ENCODE measurements at places on chromosomes 16 and 17.

DNA sequence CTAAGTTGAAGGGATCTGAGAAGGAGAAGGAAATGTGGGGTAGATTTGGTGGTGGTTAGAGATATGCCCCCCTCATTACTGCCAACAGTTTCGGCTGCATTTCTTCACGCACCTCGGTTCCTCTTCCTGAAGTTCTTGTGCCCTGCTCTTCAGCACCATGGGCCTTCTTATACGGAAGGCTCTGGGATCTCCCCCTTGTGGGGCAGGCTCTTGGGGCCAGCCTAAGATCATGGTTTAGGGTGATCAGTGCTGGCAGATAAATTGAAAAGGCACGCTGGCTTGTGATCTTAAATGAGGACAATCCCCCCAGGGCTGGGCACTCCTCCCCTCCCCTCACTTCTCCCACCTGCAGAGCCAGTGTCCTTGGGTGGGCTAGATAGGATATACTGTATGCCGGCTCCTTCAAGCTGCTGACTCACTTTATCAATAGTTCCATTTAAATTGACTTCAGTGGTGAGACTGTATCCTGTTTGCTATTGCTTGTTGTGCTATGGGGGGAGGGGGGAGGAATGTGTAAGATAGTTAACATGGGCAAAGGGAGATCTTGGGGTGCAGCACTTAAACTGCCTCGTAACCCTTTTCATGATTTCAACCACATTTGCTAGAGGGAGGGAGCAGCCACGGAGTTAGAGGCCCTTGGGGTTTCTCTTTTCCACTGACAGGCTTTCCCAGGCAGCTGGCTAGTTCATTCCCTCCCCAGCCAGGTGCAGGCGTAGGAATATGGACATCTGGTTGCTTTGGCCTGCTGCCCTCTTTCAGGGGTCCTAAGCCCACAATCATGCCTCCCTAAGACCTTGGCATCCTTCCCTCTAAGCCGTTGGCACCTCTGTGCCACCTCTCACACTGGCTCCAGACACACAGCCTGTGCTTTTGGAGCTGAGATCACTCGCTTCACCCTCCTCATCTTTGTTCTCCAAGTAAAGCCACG lies 28.3 kb downstream of the STH start:
- H3K36me3 ChIP-seq: peaks cover 55% of the 10 kb centered on the region
- no peak for DNase-seq
- peak overlapping the region; percentile 88 for H3K27ac ChIP-seq
- H3K4me3 ChIP-seq: no peak overlapping the region
- peaks cover 35% of the 10 kb centered on the region for H3K4me1 ChIP-seq

GRCh38 chr17:35486920-35487732 lies 38.6 kb upstream of the SLFN13 start:
- H3K36me3 ChIP-seq: no peaks in the 10 kb centered on the region
- H3K4me1 ChIP-seq: no peaks in the 10 kb centered on the region
- H3K4me3 ChIP-seq: peak overlapping the region; percentile 42
- peaks cover 100% of the 10 kb centered on the region for H3K27me3 ChIP-seq

DNA sequence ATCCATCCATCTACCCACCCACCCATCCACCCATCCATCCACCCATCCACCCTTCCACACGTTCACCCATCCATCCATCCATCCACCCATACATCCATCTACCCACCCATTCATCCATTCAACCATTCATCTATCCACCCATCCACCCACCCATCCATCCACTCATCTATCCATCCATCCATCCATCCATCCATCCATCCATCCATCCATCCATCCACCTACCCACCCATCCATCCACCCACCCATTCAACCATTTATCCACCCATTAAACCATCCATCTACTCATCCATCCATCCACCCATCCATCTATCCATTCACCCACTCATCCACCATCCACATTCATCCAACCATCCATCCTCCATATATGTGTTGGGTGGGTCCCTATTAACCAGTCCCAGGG lies 26.2 kb upstream of the RPTOR start:
- DNase-seq: no peak
- H3K27me3 ChIP-seq: peaks cover 38% of the 10 kb centered on the region
- H3K4me1 ChIP-seq: peaks cover 54% of the 10 kb centered on the region
- no peaks in the 10 kb centered on the region for H3K36me3 ChIP-seq
- no peak overlapping the region for H3K4me3 ChIP-seq

DNA sequence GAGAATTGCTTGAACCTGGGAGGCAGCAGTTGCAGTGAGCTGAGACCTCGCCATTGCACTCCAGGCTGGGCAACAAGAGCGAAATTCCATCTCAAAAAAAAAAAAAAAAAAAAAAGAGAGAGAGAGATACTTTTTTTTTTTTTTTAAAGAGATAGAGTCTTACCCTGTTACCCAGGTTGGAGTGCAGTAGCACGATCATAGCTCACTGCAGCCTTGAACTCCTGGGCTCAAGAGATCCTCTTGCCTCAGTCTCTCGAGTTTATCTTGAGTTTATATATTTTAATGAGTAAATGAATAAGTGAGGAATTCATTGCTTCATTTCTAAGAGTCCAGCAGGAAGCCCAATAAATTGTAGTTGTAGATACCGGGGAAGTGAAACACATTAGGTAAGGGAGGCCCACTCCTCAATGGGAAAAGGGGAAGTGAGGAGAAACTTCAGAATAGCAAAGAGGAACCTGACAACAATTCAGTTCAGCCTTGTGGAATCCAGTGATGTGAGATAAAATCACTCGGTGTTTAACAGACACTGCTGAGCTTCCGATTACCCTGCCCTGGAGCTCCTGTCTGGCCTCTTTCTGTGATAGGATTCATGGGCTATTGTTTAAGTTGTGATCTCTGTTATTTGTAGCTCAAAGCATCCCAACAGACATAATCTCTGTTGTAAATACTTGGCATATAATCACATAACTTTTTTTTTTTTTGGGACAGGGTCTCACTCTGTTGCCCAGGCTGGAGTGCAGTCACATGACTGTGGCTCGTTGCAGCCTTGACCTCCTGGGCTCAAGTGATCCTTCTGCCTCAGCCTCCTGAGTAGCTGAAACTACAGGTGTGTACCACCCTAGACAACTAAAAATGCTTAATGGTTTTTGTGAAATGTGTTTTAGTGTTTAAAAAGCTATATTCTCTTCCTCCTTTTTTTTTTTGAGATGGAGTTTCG lies 15.8 kb upstream of the ITGAM start:
- H3K27me3 ChIP-seq: peaks cover 30% of the 10 kb centered on the region
- H3K4me3 ChIP-seq: no peak overlapping the region
- DNase-seq: no peak
- peaks cover 3% of the 10 kb centered on the region for H3K4me1 ChIP-seq
- no peaks in the 10 kb centered on the region for H3K36me3 ChIP-seq

DNA sequence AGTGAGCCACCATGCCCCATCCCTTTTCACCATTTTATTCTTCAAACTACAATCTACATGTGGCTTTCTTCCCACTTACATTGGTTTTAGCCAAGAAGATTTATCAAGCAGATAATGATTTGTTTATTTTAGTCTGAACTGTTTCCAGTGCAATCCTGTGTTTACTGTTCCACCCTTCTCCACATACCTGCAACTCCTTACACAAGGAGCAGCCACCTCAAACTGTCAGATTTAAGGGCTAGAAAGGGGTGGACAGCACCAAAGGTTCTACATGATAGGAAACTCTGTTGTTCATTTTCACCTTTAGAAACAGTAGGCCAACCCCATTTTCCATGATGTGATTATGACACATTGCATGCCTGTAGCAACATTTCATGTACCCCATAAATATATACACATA lies 1.9 kb downstream of the RUNDC1 start:
- H3K27ac ChIP-seq: peak overlapping the region; percentile 54
- no peak for DNase-seq
- H3K27me3 ChIP-seq: no peaks in the 10 kb centered on the region
- H3K4me3 ChIP-seq: peak overlapping the region; percentile 98
- peaks cover 35% of the 10 kb centered on the region for H3K4me1 ChIP-seq

- peaks cover 6% of the 10 kb centered on the region for H3K4me1 ChIP-seq
- no peak for DNase-seq
- no peak overlapping the region for H3K27ac ChIP-seq
- H3K36me3 ChIP-seq: peaks cover 12% of the 10 kb centered on the region
These were observed 126.1 kb downstream of the PITPNC1 start for GRCh38 chr17:67503184-67503583.

- DNase-seq: no peak
- H3K4me3 ChIP-seq: no peak overlapping the region
- no peaks in the 10 kb centered on the region for H3K27me3 ChIP-seq
These were observed 8.3 kb downstream of the HAGH start for GRCh38 chr16:1818204-1818872.

- peaks cover 6% of the 10 kb centered on the region for H3K36me3 ChIP-seq
- peak overlapping the region; percentile 40 for H3K27ac ChIP-seq
- H3K27me3 ChIP-seq: peaks cover 5% of the 10 kb centered on the region
- H3K4me3 ChIP-seq: no peak overlapping the region
- no peak for DNase-seq
These were observed 5.1 kb upstream of the DDX19A start for GRCh38 chr16:70341600-70341999.

- DNase-seq: peak; percentile 73
- H3K27ac ChIP-seq: no peak overlapping the region
- no peaks in the 10 kb centered on the region for H3K36me3 ChIP-seq
- peak overlapping the region; percentile 85 for H3K4me3 ChIP-seq
These were observed 2.4 kb upstream of the TBX2 start for GRCh38 chr17:61397086-61397842.

DNA sequence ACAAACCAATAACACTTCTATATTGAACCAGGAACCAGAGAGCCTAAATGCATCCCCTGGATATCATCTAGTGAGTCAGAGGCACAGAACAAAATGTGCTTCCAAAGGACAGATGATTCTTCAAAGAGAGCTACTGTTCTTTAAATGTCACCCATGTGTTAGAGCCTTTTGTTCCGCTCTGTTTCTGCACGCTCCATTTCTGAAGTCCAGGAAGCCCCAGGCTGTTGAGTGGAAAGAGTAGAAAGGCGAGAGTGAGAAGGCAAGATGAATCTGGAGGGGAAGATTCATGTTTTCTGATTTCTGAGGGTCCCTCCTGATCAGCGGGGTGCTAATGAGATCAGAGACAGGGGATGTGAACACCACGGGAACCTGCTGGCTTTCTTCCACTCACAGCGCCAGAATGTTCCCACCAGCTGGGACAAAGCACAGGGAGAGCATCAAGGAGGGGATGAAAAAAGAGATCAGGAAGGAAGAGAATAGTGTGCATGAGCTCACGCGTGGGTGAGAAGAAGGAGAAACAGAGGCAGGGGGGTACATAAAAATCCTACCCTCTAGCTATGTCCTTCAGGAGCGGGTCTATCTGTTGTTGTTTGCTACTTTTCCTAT lies 559.9 kb upstream of the HSBP1 start:
- H3K27ac ChIP-seq: no peak overlapping the region
- no peak overlapping the region for H3K4me3 ChIP-seq
- H3K27me3 ChIP-seq: peaks cover 4% of the 10 kb centered on the region
- DNase-seq: no peak
- H3K36me3 ChIP-seq: no peaks in the 10 kb centered on the region

- H3K4me3 ChIP-seq: no peak overlapping the region
- H3K4me1 ChIP-seq: peaks cover 14% of the 10 kb centered on the region
- peaks cover 9% of the 10 kb centered on the region for H3K36me3 ChIP-seq
These were observed 6.4 kb downstream of the CIAO3 start for GRCh38 chr16:734208-734980.

DNA sequence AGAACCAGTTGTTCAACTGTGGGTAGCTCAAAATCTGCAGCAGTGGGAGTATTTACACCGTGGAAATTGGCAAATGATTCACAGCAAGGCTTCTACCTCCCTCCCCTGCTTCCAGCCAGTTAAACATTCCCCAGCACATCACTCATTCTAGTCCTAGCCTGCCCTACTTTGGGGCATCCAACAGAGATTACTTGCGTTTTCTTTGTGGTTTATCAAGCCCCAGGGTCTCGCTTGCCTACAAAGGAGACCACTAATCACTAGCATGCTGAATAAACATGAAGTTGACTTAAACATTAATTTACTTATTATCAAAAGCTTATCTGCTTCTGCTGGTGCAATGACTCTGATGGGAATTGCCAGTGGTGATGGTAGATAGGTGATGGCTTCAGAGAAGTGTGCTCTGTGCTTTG lies 94.5 kb downstream of the MARF1 start:
- H3K36me3 ChIP-seq: peaks cover 40% of the 10 kb centered on the region
- H3K27ac ChIP-seq: no peak overlapping the region
- DNase-seq: no peak
- H3K27me3 ChIP-seq: no peaks in the 10 kb centered on the region

DNA sequence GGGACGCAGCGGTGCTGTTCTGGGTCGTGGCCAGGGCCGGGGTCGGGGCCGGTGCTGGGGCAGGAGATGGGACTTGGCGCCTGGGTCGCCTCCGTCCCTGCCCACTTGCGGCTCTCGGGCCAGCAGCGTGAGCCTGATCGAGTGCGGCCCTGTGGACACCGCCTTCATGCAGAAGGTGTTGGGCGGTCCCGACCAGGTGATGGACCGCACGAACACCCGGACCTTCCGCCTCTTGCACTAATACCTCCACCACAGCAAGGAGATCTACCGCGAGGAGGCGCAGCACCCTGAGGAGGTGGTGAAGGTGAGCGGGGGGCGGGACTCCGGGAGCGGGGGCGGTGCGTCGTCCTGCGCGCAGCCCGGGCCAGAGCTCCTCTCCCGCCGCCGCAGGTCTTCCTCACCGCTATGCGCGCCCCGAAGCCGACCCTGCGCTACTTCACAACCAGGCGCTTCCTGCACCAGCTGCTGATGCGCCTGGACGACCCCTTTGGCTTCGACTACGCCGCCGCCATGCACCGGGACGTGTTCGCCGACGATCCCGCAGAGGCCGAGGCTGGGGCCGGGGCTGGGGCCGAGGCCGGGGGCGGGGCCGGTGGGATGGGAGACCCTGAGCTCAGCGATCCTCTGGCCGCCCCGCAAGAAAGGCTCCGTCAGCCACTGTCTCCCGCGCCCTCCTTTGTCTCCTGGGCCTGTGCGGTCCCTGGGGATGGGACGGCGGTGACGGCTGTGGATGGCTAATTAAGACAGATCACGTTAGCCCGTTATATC lies 4.5 kb upstream of the HSD17B1 start:
- peak overlapping the region; percentile 77 for H3K4me3 ChIP-seq
- peaks cover 28% of the 10 kb centered on the region for H3K4me1 ChIP-seq
- peaks cover 5% of the 10 kb centered on the region for H3K36me3 ChIP-seq

- peaks cover under 1% of the 10 kb centered on the region for H3K27me3 ChIP-seq
- H3K27ac ChIP-seq: peak overlapping the region; percentile 92
- H3K36me3 ChIP-seq: peaks cover 11% of the 10 kb centered on the region
- H3K4me3 ChIP-seq: no peak overlapping the region
These were observed 4.2 kb upstream of the SBK1 start for GRCh38 chr16:28288114-28288513.

All from nephron progenitor cell (in vitro differentiated cells).